ENCODE measurements at places on chromosomes 11 and 22.

- DNase-seq, result no peak
These were observed 9.7 kb downstream of the LRFN4 start for GRCh38 chr11:66866511-66866986.

GRCh38 chr22:37703906-37704305 lies 7.1 kb downstream of the TRIOBP start:
- DNase-seq, result no peak

DNA sequence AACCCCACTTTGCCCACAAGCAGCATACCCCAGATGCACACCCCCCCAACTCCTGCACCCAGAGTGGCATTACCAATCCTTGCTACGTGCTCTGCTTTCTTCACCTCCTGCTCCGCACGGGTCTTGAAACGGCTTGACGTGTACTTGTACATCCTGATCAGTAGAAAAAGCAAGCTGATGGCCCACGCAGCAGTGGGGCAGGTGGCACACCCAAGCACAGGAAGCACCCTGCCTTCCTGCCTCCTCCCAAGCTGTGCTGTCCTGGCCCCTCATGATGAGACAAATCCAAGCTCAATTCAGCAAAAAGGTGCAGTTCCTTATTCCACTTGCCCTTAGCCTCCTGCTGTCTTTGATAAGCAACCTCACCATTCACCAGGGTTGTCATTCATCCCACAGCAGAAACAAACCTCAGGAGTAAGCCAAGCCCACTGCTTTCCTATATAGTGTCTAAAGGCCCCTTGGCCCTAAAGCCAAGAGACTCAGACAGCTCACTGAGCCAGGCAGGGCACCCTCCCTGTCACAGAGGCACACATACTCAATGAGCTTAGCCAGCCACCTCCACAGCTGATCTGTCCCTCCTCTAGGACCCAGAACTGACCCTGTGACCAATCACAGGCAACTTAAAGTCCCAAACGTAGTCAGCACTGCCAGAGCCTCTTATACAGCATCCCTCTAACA lies 27.8 kb downstream of the MORC2 start:
- DNase-seq, result no peak

DNA sequence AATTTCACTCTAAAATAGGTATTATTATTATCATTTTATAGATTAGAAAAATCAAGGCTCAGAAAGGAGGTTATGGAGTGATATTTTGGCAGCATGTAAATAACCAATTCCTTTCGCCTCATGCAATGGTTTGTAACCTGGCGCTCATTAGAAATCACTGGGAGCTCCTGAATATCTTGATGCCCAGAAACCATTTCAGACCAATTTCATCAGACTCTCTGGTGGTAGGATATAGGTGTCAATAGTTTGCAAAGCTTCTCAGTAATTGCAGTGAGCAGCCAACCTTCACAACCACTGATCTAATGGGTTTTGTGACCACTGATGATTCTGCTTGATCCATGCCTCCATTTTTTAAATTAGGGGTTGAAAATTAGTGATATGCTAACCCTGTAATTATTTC lies 57.8 kb upstream of the ZC3H12C start:
- DNase-seq, result no peak

GRCh38 chr22:21074102-21074715 lies 28.5 kb downstream of the LRRC74B start:
- DNase-seq, result no peak
